B cell (primary cell): ENCODE measurements at places on chromosomes 4 and X.

- H3K27me3 ChIP-seq: no peaks in the 10 kb centered on the region
- H3K4me1 ChIP-seq: peaks cover 8% of the 10 kb centered on the region
- no peaks in the 10 kb centered on the region for H3K36me3 ChIP-seq
- DNase-seq: no peak
Observed at GRCh38 chrX:136639506-136640176, 8.3 kb upstream of the CD40LG start.

GRCh38 chrX:6465756-6466155, 69.2 kb downstream of the VCX3A start:
- no peak overlapping the region for H3K27ac ChIP-seq
- no peaks in the 10 kb centered on the region for H3K36me3 ChIP-seq
- H3K4me3 ChIP-seq: no peak overlapping the region
- no peak for DNase-seq
- H3K27me3 ChIP-seq: no peaks in the 10 kb centered on the region
- no peaks in the 10 kb centered on the region for H3K4me1 ChIP-seq

- no peak for DNase-seq
- no peak overlapping the region for H3K27ac ChIP-seq
- no peaks in the 10 kb centered on the region for H3K4me1 ChIP-seq
- H3K36me3 ChIP-seq: no peaks in the 10 kb centered on the region
Observed at GRCh38 chr4:21002286-21002685, 302.0 kb downstream of the PACRGL start.

GRCh38 chr4:161061046-161061445, 1102.8 kb downstream of the FSTL5 start:
- no peak overlapping the region for H3K27ac ChIP-seq
- no peak for DNase-seq
- H3K4me3 ChIP-seq: no peak overlapping the region

GRCh38 chr4:40586729-40587128, 42.9 kb downstream of the RBM47 start:
- no peaks in the 10 kb centered on the region for H3K36me3 ChIP-seq
- H3K4me1 ChIP-seq: no peaks in the 10 kb centered on the region
- DNase-seq: no peak

DNA sequence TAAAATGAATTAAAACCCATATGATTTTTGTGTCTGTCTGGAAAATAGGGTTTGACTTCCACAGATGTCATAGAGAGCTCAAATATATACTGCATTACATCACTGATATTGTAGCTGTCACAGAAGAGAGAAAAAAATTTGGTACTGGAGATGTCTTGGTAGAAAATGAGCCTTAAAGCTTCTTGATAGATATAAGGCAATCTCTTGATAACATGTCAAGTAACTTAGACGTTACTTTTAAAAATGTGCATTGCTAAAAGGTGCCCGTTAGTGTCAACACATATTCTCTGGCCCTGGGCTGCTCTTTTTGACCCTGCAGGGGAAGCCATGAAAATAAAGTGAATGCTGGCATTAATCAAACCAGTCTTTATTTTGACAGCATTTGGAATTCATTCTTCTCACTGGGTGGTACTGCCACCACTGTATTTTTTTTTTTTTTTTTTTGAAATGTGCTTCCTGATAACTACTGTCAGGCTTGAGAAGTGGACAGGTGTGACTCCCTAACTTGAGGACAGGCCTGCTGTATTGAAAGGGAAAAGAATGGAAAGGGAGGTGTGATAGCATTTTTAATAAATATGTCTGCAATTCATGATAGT, 53.0 kb upstream of the RAPGEF2 start:
- peaks cover 16% of the 10 kb centered on the region for H3K4me1 ChIP-seq
- H3K27me3 ChIP-seq: peaks cover 13% of the 10 kb centered on the region

GRCh38 chr4:5940470-5941203, 47.8 kb upstream of the CRMP1 start:
- H3K4me3 ChIP-seq: no peak overlapping the region
- no peaks in the 10 kb centered on the region for H3K27me3 ChIP-seq
- H3K27ac ChIP-seq: no peak overlapping the region
- no peak for DNase-seq
- H3K36me3 ChIP-seq: no peaks in the 10 kb centered on the region

GRCh38 chrX:124619710-124620109, 273.3 kb downstream of the SH2D1A start:
- no peaks in the 10 kb centered on the region for H3K27me3 ChIP-seq
- H3K4me1 ChIP-seq: no peaks in the 10 kb centered on the region
- no peak overlapping the region for H3K4me3 ChIP-seq

DNA sequence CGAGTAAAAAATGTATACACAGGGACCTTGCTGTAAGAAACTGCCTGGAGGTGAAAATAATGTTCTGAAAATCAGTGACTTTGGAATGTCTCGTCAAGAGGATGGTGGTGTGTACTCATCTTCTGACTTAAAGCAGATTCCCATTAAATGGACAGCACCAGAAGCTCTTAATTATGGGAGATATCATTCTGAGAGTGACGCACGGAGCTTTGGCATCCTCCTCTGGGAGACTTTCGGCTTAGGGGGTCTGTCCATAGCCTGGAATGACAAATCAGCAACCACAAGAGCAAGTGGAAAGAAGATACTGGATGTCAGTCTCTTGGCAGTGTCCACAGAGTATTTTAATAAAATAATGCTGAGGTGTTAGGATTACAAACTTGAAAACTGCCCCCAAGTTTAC, 129.4 kb downstream of the THOC2 start:
- no peaks in the 10 kb centered on the region for H3K27me3 ChIP-seq
- no peak for DNase-seq
- no peaks in the 10 kb centered on the region for H3K36me3 ChIP-seq
- no peaks in the 10 kb centered on the region for H3K4me1 ChIP-seq
- no peak overlapping the region for H3K4me3 ChIP-seq

DNA sequence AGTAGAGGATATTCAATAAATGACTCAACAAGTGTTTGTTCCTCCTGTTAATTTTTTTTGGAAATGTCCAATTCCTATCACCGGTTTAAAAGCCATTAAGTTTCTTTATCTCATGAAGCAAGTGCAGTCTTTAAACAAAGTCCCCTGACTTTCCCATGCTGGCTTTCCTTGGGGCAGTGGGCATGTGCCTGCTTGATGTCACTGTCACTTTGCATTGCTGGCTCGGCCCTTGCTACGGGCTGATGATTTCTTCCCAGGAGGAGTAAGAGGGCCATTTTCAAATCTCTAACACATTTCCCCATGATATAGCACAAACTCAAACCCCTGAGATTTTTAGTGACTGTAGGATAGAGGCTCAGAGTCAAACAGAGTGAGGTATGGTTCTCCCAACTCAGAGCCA, 275.8 kb upstream of the TENM3 start:
- no peak overlapping the region for H3K27ac ChIP-seq
- DNase-seq: no peak
- no peaks in the 10 kb centered on the region for H3K36me3 ChIP-seq
- peaks cover 2% of the 10 kb centered on the region for H3K4me1 ChIP-seq
- H3K4me3 ChIP-seq: no peak overlapping the region
- no peaks in the 10 kb centered on the region for H3K27me3 ChIP-seq

DNA sequence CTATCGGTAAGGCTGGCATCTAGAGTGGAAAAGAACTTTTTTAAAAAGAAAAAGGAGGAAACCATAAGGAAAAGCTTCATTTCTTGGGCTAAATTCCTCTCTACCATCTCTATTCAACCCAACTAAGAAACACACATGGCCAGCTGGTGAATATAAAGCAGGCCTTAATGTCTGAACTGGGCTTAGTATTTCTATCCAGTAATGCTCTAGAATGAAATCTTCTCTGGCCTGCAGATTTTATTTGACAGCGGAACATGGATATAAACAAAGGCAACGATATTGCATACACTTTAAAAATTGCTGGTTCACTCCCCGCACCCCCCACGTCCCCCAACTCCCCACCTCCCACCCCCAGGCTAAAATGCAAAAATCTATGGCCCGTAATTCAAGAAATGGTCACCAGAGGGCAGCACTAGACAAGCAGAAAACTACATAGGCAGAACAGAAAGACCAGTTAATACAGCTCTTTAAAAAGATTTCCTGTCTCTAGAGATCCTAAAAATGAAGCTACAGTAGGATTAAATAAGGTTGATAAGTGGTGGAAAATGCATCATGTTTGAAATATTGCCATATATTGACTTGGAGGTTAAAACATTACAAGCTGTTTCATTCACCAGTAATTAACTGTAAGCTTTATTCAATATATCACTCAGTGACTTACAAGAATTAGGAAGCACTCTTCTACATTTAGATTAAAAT, 155.2 kb upstream of the GALNT7 start:
- H3K4me1 ChIP-seq: no peaks in the 10 kb centered on the region
- no peaks in the 10 kb centered on the region for H3K36me3 ChIP-seq

- peaks cover 45% of the 10 kb centered on the region for H3K4me1 ChIP-seq
- peak overlapping the region; percentile 84 for H3K27ac ChIP-seq
- peak; percentile 16 for DNase-seq
Observed at GRCh38 chr4:184417802-184418511, 56.4 kb downstream of the IRF2 start.

GRCh38 chr4:6719611-6720179, 3.7 kb downstream of the BLOC1S4 start:
- H3K27me3 ChIP-seq: no peaks in the 10 kb centered on the region
- H3K36me3 ChIP-seq: no peaks in the 10 kb centered on the region
- H3K4me1 ChIP-seq: peaks cover 21% of the 10 kb centered on the region

GRCh38 chr4:141913928-141914327, 277.5 kb downstream of the IL15 start:
- H3K4me1 ChIP-seq: no peaks in the 10 kb centered on the region
- H3K36me3 ChIP-seq: no peaks in the 10 kb centered on the region
- no peak overlapping the region for H3K4me3 ChIP-seq
- H3K27ac ChIP-seq: no peak overlapping the region
- DNase-seq: no peak

DNA sequence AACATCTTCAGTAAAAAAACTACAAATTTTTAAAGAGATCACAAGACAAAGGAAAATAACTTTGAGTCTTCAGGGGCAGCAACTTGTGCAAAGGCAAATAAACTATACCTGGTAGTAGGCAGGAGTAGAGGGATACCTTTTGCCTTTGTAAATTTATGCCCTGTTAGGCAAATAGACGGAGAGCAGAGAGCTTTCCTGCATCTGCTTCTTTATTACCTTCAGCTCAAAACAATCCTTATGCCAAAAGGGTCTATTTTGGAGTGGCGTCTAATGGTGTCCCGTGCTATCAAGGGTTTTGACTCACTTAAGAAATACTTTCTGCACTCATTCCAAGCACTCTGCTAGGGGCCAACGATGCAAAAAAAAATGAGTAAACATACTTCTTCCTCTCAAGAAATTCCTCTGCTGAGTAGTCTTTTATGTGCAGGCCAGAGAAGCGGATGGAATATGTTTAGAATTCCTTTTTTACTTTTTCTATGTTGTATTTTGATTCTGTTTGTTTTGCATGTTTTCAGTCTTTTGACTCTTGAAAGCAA, 131.9 kb downstream of the ANXA5 start:
- H3K4me1 ChIP-seq: no peaks in the 10 kb centered on the region
- H3K4me3 ChIP-seq: no peak overlapping the region

DNA sequence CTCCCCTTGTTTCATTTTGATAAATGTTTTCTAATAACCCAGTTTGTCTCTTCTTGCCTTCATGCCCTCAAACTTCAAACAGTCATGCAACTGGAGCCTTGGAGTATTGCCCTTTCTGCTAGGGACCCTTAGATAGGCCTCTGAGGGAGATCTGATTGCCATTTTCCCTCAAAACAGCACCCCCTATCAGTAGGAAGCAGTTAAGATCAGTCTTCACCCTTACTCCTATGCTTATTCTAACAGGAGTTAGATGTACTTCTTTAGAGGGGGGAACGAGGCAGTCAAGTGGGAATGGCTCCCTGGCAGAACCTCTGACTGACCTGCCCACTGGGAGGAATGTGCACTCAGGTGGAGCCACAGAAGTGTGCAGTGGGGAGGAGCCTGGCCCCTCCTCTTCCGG, 74.1 kb downstream of the FAM47A start:
- no peaks in the 10 kb centered on the region for H3K4me1 ChIP-seq
- no peaks in the 10 kb centered on the region for H3K27me3 ChIP-seq
- DNase-seq: no peak
- no peak overlapping the region for H3K27ac ChIP-seq
- H3K4me3 ChIP-seq: no peak overlapping the region

DNA sequence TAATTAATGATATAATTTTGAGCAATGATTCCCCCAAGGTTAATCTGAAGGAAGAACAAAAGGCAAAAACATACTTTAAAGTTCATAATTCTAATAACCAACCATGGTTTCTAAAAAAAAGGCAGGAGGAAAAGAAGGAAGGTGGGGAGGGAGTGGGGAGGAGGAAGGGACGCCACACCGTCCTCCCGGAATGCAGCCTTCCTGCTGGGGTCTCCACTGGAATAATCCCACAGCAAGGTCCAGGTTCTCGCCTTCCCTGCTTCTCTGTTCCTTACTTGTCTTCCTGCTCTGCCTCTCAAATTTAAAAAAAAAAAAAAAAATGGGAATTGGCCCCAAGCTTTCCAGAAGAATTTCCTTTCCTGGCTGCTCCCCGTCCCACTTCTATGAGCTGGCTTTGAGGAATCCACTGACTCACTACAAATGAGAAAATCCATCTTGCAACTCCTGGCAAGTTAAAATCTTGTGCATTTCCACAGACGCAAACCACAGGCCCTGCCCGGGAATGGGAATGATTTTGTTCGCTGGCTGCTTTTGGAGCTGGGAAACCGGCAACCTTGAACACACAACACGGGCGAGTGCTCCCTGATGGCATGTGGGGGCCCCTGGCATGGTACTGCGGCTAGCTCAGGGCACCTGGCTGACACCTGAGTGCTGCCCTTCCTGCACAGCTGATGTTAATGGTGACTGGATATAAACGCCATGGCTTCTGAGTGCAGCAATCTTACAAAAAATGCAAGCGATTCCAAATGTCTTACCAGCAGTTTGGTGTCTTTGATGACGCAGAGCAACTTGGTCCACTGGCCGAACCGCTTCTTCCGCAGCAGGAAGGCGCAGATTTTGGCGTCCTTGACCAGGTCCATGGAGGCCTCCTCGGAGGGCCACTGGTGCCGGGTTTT, 97.0 kb downstream of the AFAP1 start:
- no peaks in the 10 kb centered on the region for H3K4me1 ChIP-seq
- no peaks in the 10 kb centered on the region for H3K27me3 ChIP-seq
- no peak overlapping the region for H3K27ac ChIP-seq
- no peaks in the 10 kb centered on the region for H3K36me3 ChIP-seq

GRCh38 chrX:151391722-151392121, 5.3 kb upstream of the VMA21 start:
- H3K27ac ChIP-seq: no peak overlapping the region
- H3K4me1 ChIP-seq: peaks cover 5% of the 10 kb centered on the region
- no peak for DNase-seq
- no peaks in the 10 kb centered on the region for H3K36me3 ChIP-seq
- no peaks in the 10 kb centered on the region for H3K27me3 ChIP-seq

- H3K27ac ChIP-seq: no peak overlapping the region
- no peaks in the 10 kb centered on the region for H3K4me1 ChIP-seq
- DNase-seq: no peak
- H3K4me3 ChIP-seq: no peak overlapping the region
Observed at GRCh38 chrX:24030597-24030996, 3.6 kb upstream of the KLHL15 start.

GRCh38 chrX:43349363-43349762, 306.7 kb upstream of the MAOA start:
- H3K36me3 ChIP-seq: no peaks in the 10 kb centered on the region
- no peak overlapping the region for H3K27ac ChIP-seq
- H3K4me3 ChIP-seq: no peak overlapping the region
- H3K27me3 ChIP-seq: no peaks in the 10 kb centered on the region
